ENCODE measurements at places on chromosomes 7 and 10.
A peak's percentile ranks its signal among the peaks of the same experiment; 100 is the strongest.

- DNase-seq: no peak
Measured at GRCh38 chr10:118251791-118252190, 90.3 kb downstream of the FAM204A start.

GRCh38 chr7:138325434-138325833 is 134.6 kb upstream of the TRIM24 start:
- DNase-seq: no peak

- no peak for DNase-seq
Measured at GRCh38 chr7:34438436-34438835, 219.6 kb upstream of the NPSR1 start.

DNA sequence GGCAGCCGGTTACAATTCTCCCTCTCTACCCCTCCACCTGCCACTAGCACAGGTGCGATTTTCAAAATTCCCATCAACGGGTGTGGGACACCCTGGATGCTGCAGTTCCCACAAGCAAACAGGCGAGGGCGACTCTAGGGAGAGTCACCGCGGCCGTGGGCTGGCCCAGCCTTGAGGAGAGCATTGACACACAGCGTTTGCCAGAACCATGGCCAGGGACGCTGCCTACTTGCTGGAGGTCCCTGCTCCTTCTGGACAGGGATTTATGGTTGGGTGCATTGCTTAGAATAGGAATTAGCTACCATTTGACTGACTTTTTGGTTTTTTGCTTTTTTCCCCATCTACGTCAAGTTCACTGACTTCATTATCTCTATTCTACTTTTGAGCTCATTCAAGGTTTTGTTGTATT is 19.0 kb upstream of the CLDN4 start:
- no peak for DNase-seq

DNA sequence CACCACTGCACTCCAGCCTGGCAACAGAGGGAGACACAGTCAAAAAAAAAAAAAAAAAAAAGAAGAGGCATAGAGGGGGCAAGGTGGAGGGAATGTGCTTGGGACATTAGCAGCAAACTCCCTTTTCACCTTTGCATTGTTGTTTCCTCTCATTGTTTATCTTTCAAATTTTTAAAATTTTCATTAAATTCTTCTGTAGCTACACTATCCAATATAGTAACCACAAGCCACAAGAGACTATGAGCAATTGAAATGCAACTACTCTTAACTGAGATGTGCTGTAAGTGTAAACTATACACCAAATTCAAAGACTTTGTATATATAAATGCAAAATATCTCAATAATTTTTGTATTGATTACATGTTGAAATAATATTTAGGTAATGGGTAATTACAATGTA is 43.4 kb downstream of the EBLN1 start:
- no peak for DNase-seq

DNA sequence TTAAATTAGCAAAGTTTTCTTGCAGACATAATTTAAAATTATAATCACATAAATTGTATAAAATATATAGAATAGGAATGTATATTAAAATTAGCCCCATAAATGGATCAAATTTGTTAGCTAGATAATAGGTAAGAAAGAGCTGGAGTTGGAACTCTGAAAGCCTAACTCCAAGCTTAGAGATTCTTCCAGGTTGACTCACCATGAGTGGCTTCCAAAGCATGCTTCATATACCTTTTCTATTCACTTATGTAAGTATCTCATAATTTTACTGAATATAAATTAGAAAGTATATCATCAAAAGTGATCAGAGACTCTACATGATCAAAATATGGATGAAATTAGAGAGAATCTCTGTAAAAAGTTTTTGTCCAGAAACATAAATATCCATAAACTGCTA is 320.7 kb upstream of the MAGI2 start:
- no peak for DNase-seq

GRCh38 chr7:112759905-112760304 is 30.3 kb downstream of the TMEM168 start:
- no peak for DNase-seq

DNA sequence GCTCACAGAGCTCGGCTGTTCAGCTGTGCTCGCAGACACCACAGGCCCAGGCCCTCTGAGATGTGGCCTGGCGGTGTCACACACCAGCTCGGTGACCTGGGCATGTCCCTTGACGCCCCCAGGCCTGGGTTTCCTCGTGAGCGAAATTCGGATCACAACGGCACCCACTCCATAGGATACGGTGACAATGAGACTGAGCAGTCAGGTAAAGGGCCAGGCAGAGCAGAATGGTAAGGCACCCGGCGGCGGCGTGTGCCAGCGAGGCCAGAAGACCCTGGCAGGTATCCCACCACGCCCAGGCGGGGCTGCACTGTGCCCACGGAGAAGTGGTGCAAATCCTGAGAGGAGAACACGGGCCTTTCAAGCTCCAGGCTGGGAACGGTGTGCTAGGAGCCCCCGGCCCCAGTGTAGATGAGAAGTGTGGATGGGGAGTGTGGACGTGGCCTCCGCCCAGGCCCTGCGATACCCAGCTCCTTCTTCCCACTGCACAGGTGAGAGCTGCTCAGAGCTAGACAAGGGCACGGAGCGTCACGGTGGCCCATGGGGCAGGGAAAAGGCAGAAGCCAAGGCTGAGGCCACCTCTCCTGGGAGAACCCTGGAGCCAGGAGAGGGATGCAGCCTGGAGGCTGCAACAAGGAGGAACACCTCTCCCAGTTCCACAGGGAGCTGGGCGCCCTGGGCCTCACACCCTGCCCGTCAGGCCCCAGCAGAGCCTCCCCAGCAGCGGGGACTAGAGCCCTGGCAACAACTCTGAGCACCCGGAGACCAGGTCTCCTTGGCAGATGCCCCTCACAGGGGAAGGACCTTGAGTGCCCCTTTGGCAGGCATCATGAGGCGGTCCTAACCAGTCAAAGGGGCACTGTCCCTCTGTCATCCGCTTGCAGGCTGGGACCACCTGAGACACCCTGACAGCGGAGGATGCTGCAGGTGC is 219.1 kb downstream of the MAD1L1 start:
- no peak for DNase-seq

- DNase-seq: no peak
Measured at GRCh38 chr7:74248156-74248555, 6.0 kb downstream of the RFC2 start.

GRCh38 chr7:27204851-27205322 is 5.0 kb upstream of the HOXA13 start:
- DNase-seq: no peak

- DNase-seq: no peak
Measured at GRCh38 chr10:102121739-102122372, 1.7 kb upstream of the LDB1 start.

- no peak for DNase-seq
Measured at GRCh38 chr10:87053111-87053510, 33.0 kb downstream of the FAM25A start.

DNA sequence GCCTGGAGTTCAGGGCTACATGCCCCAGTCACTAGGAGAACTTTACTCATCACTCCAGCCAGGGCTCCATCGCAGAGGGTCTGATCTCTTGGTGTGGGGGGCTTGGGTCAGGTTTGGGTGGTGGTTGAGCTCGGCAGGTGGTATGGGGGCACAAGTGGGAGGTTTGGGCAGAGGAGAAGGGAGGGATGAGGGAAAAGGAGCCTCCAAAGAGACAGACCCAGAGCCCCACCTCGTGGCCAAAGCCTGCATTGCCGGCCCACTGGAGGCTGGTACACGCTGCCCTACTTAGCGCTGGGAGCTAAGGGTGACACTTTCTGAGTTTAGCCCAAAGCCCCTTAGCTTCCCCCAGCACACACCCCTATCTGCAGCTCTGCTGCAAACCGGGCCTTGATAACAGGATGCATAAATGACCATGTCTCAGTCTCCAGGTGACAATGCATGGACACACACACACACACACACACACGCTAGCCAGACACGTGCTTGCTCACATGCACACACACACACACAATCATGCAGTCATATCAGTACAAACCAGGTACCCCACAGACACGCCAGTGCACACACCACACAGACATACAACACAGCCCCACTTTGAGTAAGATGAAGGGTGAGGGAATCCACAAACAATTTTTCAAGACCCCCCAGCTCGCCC is 14.7 kb downstream of the LZTS2 start:
- DNase-seq: peak; percentile 77

GRCh38 chr7:129438281-129438838 is 4.1 kb downstream of the STRIP2 start:
- DNase-seq: no peak

GRCh38 chr7:118720632-118721031 is 496.1 kb downstream of the ANKRD7 start:
- DNase-seq: no peak

DNA sequence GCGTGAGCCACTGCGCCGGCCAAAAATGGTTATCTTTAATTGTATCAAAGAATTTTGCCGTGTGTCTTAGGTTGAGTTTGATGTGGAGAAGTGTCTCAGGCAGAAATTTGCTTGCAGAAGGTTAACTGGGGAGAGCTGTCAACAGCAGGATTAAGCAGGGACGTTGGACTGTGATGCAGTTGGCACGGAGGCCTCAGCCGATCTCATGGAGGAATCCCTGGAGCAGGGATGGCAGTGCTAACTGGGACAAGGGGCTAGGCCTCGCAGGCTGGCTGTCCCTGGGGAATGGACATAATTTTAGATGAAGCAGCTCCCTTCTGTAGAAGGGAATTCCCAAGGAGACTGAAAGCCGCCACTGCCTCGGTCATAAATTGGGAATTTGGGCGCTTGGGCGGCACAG is 12.3 kb upstream of the KIF5B start:
- DNase-seq: no peak

DNA sequence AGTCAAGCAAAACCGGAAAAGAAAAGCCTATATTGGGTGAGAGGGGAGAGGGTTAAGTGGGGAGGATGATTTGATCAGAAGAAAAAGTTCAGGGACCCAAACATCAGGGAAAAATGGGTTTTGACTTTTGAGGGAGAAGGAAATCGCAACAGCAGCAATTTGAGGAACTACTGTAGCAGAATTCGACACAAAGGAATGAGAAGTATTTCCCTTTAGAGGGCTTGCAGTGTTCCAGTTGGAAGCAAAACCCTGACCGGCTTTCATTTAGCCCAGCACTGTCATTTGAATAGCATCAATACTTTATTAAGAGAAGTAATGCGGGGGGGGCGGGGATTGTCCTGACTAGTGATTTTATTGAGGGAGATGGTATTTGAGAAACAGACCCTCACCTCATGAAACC is 37.2 kb upstream of the GATA3 start:
- no peak for DNase-seq

DNA sequence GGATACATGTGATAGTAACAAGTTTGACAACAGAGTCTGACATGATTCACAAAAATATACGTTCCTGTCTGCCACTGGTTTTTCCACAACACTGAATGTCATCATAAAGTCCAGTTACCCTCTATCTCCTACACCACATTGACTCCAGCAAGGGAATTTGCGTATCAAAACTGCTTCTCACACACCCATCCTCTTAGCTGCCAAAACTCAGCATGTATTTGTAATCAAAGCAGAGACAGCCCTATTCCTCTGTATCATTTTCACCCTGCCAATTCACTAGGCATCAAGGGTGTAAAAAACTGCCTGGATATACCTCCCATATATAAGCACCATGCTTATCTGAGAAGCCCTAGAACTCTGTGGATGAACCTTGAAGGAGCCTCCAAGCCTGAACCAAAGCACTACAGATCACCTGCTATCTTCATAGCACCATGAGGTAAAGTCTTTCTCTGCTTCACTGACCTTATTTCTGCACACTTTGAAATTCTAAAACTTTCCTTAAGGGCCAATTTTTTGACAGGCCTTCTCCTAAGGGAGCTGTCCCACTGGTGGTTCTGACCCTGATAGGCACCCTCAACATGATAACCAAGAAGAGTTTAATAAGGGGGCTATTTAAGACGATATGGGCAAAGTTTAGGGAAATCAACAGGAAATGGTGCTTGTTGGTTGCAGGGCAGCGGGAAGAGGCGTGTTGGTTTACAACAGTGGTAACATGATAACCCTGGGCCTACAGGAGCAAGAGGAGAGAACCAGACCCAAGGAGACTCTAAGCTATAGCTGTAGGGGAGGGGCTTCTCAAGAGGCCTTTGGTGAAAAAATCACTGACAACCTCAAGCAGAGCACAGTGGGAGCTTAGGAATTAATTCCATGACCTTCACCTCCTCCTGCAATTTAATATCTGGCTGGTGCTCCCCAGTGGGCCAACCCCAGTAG is at the start of gene IFIT1B:
TSS of gene IFIT1B (plus strand) at position 352 of the 933 bp plus-strand sequence. CDS start at position 432, 80 bp downstream.
- DNase-seq: no peak

DNA sequence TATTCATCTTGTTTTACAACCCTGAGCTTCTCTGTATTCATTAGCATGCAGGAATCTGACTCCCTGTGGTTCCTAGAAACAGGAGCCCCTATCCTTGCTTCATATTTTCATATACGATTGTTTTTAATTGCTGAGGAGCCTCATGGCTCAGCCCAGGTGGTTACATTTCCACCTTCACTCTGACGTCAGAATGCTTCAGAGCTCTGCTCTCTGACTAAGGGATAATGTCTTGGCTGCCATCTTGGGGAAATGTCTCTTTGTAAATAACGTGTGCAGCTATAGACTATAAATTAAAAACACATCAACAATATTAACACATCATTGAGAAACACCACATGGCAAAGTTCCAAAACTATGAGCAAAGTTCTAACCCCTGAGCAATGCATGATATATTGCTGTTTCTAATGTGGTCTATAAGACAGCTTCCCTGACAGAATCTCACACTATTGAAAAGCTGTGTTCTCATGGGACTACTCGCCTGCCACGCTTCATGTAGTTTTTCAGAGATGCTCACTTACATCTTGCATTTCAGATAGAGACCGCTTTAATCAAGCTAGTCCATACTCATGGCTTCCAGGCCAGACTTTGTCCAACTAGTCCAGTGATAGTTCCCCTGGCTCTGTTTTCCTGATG is 227.0 kb downstream of the SORCS3 start:
- no peak for DNase-seq

DNA sequence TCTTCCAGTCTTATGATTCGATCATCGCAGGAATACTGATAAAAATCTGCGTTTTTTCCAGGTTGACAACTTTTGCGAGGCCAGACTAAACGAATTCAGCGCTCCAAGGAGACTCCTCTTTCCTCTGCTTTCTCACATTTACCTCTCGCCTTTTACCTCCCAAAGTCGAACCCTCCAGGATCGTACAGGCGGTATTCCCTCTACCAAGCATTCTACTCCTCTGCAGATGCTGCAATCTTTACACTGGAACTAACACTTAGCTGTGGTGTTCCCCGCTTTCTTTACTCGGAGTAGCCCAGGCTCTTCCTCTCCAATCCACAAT is 449 bp downstream of the NUDT5 start:
- DNase-seq: no peak

DNA sequence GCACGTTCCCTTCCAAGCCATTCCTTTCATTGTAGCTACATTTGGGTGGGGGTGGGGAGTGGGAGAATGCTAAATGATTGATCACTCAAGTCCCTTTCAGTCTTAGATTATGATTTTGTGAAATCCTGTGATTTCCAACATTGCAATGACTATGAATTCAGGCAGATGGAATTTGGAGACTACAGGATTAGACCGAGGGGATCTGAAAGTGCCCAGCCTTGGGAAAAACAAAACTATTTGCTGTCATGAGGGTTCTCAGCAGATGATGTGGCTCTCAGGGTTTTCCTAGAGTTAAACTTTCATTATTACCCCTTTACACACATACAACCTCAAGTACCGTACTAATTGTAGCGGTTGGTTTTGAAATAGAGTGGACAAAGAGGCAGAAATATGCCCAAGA is 4.7 kb downstream of the MACROH2A2 start:
- no peak for DNase-seq
